ENCODE measurements at places on chromosomes 13 and 19.
A peak's percentile ranks its signal among the peaks of the same experiment; 100 is the strongest.

DNA sequence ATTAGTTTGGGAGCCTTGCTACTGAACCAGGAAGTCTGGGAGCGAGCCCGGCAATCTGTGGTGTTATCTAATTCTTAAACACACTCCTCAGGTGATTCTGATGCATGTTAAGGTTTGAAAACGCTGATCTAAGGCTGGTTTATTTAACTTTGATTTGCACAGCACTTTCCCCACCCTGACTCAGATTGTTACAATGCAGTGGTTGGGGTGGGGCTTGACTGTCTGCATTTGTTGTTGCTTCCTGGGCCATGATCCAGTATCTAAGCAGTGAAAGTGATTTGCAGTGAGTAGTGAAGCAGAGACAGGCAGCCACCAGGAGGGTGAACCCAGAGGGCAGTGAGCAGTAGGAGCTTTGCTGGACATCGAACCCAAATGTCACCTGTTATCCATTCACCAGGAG is 81.6 kb upstream of the ARGLU1 start:
- DNase-seq, result no peak

- no peak for DNase-seq
Measured at GRCh38 chr13:102354011-102354410, 47.8 kb downstream of the FGF14 start.

GRCh38 chr19:6533000-6533328 is 2.1 kb downstream of the TNFSF9 start:
- DNase-seq, result no peak

DNA sequence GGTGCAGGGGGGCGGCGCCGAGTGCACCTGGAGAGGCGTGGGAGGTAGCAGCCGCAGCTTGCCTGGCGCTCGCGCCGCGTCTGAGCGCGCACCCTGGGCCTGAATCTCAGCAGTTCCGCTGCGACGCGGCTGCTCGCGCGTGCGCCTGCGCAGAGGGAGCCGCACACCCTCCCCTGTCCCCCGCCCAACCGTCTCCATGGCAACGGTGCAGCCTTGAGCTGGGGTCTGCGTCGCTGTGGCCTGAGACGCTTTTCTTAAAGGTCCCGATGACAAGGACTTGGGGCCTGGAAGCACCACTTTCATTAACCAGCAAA is at the start of gene PNMA8B:
Gene PNMA8B, minus strand, starts transcription at position 82 of the 314 bp plus-strand sequence. CDS start 402 bp downstream, outside the sequence.
- no peak for DNase-seq

DNA sequence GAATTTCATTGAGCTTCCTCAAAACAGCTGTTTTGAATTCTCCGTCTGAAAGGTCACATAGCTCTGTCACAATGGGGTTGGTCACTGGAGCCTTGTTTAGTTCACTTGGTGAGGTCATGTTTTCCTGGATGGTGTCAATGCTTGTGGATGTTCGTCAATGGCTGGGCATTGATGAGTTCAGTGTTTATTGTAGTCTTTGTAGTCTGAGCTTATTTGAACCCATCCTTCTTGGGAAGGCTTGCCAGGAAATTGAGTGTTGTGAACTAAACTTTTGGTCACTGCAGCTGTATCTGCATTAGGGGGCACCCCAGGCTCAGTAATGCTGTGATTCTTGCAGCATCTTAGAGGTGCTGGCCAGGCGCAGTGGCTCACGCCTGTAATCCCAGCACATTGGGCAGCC is 22.0 kb downstream of the BLOC1S3 start:
- DNase-seq, result peak; percentile 65

GRCh38 chr13:31905961-31906360 is 125.6 kb upstream of the FRY start:
- DNase-seq, result no peak

DNA sequence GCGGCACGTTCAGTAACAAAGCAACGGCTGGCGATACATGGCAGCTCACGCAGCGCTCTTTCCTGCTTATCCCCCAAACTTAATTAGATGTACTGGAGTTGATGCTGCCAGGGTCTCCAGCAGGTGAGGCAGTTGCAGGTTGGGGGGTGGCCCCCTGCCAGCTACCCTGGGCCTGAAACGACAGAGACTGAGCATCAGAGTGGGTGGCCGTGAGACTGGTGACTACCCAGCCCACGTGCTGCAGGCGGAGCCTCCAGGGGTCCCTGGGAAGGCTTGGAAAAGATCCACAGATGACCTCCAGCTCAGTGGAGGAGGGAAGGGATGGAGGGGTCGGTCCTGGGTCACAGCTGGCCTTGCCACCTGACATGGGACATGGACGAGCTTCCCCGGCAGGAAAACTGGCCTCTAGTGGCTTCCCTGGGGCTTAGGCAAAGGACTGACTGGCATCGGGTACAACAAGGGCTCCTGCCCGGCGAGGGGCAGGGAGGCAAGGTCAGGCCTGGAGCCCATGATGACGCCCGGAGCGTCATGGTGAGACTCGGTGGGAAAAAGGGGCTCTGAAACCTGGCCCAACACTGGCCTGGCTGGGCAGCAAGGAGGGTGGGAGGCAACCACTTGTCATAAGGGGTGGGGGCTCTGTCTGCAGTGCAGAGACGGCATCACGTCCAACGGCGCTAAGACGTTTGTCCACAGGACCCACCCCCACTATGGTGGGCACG is 24.0 kb downstream of the CILP2 start:
- no peak for DNase-seq

DNA sequence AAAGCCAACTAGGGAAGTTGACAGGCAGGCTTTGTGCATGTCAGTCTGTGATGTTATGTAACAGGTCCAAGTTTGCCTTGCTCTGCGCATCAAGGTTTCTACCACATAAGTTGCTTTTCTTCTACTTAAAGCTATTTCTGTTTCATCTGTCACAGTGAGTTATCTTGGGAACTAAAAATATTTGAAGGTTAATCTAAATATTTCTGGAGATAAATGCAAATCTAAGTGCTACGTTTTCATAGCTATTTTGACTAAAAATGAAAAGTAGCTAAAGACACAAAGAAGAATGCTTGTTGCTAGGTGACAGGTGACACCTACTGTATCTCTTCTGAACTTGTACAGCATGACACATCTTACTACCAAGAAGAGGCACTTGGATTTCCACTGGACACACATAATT is 135.6 kb downstream of the KLF12 start:
- DNase-seq, result no peak

DNA sequence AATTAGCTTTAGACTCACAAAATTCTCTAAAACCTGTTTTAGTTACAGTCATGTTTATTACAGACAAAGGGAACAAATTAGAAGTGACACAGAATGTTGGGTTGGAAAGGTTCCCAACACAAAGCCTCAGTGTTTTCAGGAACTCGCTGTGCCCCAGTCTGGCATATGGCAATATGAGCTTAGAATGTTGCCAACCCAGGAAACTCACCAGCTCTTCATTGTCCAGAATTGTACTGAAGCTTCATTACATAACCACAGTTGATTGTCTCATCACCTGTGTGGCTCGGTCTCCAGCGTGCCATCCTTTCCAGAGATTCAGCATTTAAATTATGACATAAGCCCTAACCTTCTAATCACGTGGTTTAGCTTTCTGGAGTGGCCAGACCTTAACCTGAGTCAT is 19.1 kb downstream of the ZNF264 start:
- no peak for DNase-seq

GRCh38 chr19:57321751-57322150 is 1.5 kb downstream of the ZNF543 start:
- DNase-seq, result peak; percentile 82

All from MV-4-11 (cell line).